SW480 (cell line): ENCODE measurements at places on chromosomes 12 and 14.

DNA sequence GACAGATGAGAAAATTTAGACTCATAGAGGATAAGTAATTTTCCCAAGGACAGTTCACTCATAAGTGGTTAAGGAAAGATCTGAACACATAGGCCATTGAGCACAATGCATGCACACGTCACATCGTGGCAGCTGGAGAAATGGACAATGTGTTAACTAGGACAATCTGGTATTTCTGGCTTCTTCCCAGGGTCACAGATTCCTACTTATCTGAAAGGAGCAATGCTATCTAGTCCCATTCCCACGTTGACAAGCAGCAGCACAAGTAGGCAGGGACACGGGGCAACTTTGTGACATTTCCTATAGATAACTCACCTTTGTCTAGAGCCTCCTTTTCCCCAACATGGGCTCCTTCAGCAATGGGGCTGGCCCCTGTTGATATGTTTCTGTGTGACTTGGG, 6.7 kb upstream of the CMAS start:
- DNase-seq: no peak

DNA sequence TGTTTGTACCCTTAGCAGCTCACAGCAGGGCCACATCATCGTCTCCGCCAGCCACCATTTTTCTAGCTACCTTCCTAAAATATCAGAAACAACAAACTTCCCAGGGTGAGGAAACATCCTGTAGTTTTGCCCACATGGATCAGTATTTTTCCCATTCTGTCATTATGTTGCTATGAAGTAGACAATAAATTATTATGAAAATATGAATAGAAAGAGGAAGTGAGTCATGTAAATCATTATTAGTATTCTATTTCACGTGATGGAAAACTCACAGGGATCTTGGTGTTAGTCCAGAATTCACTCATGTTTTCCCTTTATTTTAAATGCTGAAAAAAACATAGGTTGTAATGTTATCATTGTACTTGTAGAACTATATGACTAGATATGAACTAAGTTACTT, 319.4 kb downstream of the SYT1 start:
- no peak for DNase-seq

DNA sequence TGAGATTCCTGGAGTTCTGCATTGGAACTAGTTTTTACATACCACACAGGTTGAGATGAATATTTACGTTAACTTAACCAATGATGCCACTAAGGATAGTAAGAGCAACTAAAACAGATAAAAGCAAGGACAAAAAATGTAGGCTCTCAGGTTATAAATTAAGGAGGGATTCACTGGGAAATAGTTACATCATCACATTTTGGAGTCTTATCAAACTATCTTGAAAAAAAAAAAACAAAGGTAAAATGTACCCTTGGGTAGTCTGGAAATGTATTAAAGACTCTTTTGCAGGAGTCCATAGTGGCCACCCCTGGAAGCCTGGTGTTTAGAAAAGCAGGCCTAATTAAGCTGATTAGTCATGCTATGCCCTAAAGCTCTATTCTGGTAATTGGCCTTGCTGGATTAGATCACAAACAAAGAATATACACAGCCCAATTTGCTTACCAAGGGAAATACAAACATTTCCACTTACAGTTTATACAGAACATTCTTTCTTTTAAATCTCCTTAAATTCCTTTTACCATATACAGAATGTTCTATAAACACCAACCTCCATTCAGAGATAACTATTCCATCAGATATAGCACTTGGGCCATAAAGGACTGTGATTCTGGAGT, 39.3 kb downstream of the SLC25A47 start:
- DNase-seq: no peak

- DNase-seq: no peak
These were observed 16.7 kb downstream of the AHSA1 start for GRCh38 chr14:77474479-77475177.

DNA sequence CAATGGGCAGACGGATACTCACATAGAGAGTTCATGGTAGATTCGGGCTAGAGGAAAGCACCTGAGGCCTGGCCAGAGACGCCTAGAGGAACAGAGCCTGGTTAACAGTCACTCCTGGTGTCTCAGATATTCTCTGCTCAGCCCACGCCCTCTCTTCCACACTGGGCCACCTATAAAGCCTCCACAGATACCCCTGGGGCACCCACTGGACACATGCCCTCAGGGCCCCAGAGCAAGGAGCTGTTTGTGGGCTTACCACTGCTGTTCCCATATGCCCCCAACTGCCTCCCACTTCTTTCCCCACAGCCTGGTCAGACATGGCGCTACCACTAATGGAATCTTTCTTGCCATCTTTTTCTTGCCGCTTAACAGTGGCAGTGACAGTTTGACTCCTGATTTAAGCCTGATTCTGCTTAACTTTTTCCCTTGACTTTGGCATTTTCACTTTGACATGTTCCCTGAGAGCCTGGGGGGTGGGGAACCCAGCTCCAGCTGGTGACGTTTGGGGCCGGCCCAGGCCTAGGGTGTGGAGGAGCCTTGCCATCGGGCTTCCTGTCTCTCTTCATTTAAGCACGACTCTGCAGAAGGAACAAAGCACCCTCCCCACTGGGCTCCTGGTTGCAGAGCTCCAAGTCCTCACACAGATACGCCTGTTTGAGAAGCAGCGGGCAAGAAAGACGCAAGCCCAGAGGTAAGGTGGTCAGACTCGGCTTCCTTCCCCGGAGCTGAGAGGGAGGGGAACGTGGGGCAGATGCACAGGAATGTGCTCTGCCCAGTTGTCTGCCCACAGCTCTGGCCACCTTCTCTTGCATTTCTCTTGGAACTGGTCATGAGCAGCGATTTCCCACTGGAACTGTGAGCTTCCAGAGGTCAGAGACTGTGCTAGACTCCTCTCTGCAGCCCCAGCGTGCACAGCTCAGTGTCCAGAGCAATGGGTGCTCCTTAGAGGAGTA, at the start of gene CD4:
TSS of gene CD4 (plus strand) at position 557 of the 953 bp plus-strand sequence. CDS start 10,611 bp downstream, outside the sequence.
- no peak for DNase-seq

GRCh38 chr14:101445278-101445677, 116.0 kb upstream of the DIO3 start:
- DNase-seq: no peak

- no peak for DNase-seq
These were observed 147.8 kb downstream of the ATXN7L3B start for GRCh38 chr12:74685385-74685784.

GRCh38 chr14:32259368-32260013, 56.4 kb upstream of the RNU6-8 start:
- DNase-seq: peak; percentile 84

GRCh38 chr12:72366255-72366654, 94.1 kb downstream of the TRHDE start:
- DNase-seq: no peak

GRCh38 chr14:64864258-64864657, 15.4 kb downstream of the SPTB start:
- DNase-seq: no peak

DNA sequence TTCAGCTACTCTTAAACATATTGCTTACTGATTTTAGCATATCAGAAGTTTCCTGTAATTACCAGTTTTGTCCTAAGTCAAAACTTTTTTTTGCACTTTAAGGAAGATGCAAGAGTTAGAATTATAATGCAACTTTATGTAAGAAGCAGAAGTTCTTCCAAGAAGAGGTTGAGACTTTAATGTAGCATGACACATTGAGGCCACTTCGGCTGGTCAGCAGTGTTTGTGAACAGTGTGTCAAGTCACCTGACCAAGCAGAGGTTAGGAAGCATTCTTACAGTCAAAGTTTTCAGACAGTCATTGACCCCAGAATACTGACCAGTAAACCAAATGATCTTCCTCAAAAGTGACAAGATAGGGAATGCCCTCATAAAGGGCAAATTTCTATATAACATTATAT, 15.2 kb downstream of the FGFR1OP2 start:
- no peak for DNase-seq

DNA sequence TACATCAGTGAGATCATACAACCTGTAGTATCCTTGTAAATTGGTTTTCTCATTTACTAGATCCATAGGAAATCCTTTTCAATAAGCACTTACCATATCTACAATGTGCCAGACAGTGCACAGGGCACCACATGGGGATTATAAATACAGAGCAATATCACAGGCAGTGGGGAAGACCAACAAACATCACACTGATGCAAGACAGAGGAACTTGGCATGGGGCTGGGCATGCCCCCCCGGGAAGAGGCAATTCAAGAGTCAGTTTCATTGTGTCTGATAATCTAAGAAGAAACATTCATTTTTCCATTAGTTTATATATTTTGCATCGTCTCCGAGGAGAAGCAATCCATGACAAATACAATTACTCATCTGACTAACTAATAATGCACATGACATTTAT, 16.2 kb downstream of the NT5DC3 start:
- no peak for DNase-seq

DNA sequence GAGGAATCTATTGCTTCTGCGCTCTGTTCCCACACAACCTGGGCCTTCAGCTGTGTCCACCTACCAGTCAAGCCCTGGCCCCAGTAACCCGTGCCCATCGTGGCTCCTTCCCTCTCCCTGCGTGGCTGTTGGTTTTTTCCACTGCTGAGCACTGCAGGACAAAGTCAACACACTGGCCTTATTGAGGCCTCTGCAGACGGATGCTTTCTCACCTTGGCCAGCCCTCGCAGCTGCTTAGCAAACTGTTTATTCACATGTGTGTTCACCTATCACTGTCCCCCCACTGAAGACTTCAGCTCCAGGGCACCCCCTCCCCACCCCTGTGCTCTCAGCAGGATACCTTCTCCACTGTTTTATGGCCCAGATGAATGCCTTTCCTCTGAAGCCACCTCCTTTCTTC, 12.8 kb upstream of the GPX2 start:
- DNase-seq: no peak

GRCh38 chr12:19623751-19624399, 184.6 kb downstream of the AEBP2 start:
- no peak for DNase-seq

DNA sequence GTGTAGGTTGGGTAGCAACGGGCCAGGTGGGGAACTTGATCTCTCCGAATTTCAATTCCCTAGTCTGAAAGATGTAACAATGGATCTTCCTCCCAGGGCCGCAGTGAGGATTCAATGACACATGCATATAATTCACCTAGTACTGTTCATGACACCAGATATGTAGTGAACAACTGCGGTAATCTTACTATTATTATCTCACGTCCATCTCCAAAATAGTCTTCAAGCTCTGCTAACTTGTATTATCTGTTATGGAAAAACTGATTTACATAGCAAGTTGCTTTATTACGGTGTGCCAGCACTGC, 26.4 kb downstream of the MOK start:
- no peak for DNase-seq

DNA sequence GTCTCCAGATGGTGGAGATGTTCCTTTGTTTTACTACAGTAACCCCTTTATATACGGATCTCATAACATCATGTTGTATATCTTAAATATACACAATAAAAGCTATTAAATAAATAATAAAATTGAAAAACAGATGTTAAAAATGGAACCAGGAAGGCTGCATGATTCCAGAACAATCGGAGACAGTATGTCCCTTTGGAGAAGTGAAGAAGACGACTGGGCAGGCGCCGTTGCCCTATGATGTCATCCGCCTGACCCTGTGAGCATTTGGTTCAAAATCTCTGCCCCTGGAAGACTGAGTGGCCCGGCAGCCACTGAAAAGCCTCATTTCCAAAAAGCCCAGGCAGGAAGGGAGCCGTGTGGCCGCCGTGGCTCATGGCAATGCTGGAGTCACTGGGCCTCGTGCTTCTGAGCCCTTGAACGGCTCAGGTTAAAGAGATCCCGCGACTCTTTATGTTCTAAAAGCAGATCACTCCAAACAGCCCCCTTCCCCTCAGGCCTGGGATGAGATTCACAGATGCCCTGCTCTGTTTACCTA, 30.8 kb downstream of the RIMBP2 start:
- DNase-seq: no peak

- DNase-seq: no peak
These were observed 268.9 kb downstream of the FLRT2 start for GRCh38 chr14:85798856-85799255.

DNA sequence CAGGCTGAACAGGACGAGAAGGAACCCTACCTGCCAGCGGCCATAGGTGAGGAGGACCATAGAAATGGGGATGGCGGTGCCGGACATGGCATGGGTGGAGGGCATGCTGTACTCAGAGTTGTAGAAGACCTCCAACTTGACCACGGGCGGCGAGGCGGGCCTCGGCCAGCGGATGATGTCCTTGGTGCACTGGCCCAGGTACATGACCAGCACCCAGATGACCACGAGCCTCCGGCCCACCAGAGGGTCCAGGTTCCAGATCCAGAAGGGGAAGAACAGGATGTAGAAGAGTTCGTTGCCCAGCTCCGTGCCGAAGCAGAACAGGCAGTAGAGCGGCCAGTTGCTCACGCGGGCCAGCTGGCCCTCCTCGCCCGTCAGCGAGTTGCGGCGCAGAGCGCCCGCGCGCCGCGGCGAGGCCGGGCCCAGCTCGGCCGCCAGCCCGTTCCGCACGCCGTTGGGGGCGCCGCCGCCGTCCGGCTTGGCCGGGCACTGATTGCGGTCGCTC, 582 bp downstream of the SGPP1 start:
- DNase-seq: peak; percentile 40

- DNase-seq: no peak
These were observed 39.2 kb downstream of the LTBP2 start for GRCh38 chr14:74572726-74573301.

- DNase-seq: peak; percentile 61
These were observed at the start of gene ATXN2 for GRCh38 chr12:111598637-111599452. Gene ATXN2 (minus strand): TSS chr12:111599315. CDS start chr12:111599034, 281 bp downstream.

- DNase-seq: no peak
These were observed 56.4 kb upstream of the PZP start for GRCh38 chr12:9264546-9264945.

DNA sequence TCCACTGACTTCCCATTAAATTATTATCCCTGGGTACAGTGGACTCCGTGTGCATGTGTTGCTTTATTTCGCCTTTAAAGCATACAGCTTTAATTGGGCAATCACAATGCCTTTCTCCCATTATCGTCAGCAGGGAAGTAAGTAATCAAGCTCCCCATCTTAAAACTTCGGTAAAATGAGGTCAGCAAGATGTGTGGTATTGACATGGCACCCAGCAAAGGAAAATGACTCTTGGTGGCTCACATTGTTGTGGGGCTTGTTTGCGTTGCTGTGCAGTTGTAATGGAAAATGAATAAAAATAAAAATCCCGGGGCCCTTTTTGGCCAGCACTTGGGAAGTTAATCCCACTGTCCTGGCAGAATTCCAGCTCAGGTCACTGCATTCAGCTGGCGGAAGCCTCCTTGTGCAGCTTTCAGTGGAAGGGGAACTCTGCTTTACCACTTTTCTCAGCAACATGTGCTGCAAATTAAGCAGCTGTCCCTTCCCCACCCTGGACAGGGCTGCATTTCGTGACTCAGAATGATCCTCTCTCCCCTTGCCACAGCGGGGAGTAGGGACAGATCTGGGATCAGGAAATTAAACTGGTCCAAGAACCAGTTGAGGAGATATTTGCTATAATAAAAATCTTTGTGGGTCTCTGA, 13.9 kb upstream of the ATP2A2 start:
- no peak for DNase-seq

GRCh38 chr14:24921903-24922302, 128.0 kb downstream of the STXBP6 start:
- DNase-seq: no peak

GRCh38 chr14:71452987-71453386, 479.2 kb upstream of the RGS6 start:
- DNase-seq: no peak

GRCh38 chr14:92930737-92931602, 8.0 kb downstream of the CHGA start:
- DNase-seq: no peak

- DNase-seq: no peak
These were observed 167.9 kb downstream of the PHETA1 start for GRCh38 chr12:111201036-111201435.
